ENCODE measurements at places on chromosomes 2 and 18.

GRCh38 chr18:58449464-58449863 lies 179.4 kb downstream of the ALPK2 start:
- no peak for DNase-seq

- DNase-seq, result no peak
Observed at GRCh38 chr2:95390881-95391321, 11.6 kb upstream of the FAHD2A start.

DNA sequence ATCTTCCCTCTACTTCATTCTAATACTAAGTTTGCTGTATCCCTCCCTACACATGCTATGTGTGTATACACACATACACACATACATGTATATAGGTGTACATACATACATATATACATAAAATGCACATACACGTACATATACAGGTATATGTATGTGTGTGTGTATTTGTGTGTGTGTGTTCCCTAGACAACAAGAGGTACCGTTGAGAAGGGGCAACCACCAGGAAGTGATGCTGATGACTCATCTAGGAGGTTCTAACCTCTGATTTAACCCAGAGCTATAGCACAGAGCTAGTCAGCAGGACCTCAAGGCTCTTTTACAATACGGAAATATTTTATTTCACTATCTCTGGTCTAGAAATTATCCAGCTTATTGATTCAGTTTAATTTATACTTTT lies 139.2 kb downstream of the LAMA3 start:
- DNase-seq, result peak; percentile 55

- DNase-seq, result peak; percentile 67
Observed at GRCh38 chr2:136025057-136025973, 39.9 kb upstream of the DARS1 start.

DNA sequence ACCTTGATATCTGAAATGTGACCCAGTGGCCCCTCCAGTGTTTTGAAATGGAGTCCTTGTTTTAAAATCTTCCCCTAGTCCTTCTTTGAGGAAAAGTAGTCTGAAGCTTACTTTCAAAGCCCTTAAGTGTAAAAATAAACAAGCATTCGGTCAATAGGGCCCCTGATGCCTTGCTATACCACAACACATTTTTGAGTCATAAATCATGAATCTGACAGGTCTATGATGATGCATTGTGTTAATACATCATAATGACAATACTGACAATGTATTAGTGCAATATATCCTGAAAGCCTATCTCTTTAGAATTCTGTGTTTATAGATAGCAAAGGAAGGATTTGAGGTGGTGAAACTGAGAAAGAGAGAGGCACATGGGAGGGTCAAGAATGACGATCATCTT lies 464.2 kb downstream of the MEIS1 start:
- no peak for DNase-seq

GRCh38 chr2:135265960-135266490 lies 213.9 kb downstream of the RAB3GAP1 start:
- no peak for DNase-seq

DNA sequence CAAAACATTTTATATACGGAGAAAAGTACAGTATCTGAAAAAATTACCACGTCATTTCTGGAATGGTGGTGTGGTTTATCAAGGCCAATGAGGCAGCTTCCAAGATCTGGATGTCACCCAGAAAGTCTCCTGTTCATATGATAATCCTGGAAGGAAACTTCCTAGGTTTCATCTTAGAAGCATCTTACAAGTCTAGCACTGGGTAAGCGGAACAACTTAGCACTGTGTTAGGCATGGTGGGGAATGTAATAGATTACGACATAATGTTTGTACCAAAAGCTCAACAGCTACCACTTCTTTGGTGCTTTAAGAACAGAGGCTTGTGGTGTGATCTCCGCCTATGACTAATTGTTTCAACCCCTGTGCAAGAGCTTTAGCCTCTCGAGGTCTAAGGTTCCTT lies 63.1 kb upstream of the LYPD1 start:
- no peak for DNase-seq

GRCh38 chr2:148971547-148971946 lies 67.0 kb upstream of the LYPD6B start:
- DNase-seq, result peak; percentile 59

DNA sequence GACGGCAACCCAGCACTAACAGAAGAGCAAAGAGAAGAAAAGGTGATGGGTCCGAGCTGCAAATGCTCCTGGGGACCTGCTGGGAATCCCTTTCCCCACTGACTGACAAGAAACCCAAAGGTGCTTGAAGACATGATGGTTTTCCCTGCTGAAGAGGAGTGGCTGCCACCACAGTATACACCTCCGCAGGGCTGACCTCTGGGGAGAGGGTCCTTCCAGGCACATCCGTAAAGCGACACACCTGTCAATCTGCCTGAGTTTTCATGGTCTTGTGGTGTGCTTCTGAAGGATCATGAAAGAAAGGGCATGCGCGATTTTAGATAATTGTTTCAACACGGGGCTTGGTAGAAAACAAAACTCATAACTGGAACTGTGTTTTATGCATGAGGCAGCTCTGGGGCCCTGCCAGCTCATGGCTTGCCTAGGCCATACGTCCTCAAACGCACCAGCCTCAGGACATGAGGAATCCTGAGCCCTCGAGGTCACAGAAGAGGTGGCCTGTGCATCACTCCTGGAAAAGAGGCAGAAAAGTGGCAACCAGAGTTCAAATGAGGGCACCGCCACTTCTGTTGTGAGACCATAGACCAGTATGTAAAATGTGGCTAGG lies 51.8 kb downstream of the SERTAD2 start:
- DNase-seq, result no peak

DNA sequence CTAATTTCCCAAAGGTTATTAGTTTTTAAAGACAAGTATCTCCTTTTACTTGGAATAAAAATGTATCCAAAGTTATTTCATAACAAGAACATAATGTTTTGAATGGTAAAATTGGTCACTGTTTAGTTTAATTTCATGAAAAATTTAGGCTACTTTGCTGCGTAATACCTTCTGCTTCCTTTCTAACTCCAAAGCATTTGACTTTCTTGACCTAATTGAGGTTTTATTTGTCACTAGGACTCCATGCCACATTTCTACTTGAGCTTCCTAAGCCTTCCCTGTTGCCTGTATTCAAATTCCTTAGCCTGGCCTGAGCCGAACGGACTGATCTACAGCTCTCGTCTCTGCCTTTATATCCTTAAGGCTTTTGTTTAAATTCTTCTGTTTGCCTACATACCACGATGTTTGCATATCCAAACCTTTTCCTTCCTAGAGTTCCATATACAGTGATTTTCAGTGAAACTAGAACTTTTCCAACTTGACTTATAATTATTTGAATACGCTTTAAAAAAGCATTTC lies 25.1 kb downstream of the ARMC9 start:
- DNase-seq, result no peak

DNA sequence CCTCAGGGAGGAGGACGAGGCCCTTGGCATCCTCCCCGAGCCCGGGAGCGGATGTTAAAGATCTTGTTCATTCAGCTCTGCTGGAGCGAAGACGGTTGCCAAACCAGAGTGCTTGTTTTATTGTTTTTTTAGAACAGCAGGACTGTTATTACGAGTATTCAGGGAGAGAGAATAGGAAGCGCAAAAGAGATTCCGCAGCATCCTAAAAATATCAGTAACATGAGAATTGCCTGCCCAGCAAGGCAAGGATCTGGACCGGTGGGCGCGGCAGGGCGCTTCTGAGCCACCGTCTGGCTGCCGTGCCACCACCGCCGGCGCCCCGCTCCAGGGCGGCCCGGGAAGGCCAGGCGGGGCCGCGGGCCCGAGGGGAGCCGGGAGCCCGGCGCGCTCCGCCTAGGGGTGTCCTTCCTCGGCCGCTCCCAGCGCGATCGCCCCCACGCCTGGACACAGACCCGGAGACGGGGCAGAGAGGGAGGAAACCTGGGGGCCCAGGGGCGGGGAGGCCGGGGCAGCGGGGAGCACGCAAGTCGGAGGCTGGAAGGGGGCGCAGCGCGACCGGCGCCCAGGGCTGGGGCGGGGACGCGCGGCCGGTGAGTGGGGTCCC lies 843 bp downstream of the CYS1 start:
- peak; percentile 66 for DNase-seq

DNA sequence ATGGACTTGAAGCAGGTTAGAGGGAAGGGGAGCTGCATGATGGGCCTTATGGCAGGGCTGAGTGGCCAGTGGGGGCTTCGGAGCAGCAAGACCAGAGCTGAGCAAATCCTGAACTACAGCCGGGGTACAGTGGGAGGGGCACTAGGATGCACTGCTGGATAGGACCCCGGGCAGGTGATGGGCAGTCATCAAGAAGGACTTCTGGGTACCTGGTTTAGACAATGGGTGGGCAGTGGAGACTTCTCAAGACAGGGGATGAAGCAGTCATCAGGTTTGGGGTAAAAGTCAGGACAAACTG lies 507.4 kb upstream of the MYT1L start:
- no peak for DNase-seq

DNA sequence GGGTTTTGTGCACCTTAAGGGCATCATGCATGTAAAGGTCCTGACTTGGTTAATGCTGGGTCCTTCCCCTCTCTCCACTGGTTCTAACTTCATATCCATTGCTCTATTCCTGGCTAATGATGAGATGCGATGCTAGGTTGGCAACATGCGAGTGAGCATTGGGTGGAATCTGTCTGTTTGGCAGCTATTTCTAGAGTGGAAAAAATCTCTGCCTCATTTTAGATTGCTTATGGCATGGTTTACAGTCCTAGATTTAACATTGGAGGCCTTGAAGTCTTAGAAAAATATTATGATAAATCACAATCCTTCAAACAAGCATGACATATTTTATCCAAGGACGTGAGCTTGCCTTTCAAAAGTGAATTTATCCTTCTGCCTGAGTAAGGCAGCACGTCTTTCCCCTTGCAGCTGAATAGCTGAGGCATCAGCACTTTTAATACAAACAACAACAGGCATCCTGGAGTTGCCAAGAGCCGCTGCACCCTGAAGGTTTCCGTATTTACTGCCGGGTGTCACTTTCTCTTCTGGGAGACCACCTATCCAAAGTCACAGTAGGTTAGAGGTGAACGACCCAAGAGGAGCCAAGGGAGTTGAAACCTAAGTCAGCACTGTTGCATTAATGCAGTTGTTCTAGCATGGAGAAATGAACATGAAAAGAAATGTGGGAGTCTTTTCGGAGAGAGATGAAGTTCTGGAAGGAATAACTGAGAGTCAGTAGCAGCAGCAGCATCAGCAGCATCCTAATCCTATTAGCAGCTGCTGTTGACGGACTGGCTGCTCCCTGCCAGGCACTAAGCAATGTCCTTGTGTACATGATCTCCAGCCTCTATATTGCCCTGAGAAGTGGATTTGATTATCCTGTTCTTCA lies 78.4 kb downstream of the MAPK4 start:
- no peak for DNase-seq

- DNase-seq, result no peak
Observed at GRCh38 chr2:131085646-131086045, 7.6 kb downstream of the FAM168B start.

- DNase-seq, result no peak
Observed at GRCh38 chr2:216354306-216354705, 18.0 kb downstream of the MARCHF4 start.

- peak; percentile 29 for DNase-seq
Observed at GRCh38 chr2:212537726-212538304, 787 bp downstream of the ERBB4 start.

- no peak for DNase-seq
Observed at GRCh38 chr2:176419591-176420071, 150.4 kb downstream of the MTX2 start.

GRCh38 chr18:35345460-35345921 lies 1.3 kb upstream of the ZNF24 start:
- DNase-seq, result peak; percentile 35

GRCh38 chr2:34147780-34148179 lies 548.7 kb upstream of the FAM98A start:
- DNase-seq, result no peak

DNA sequence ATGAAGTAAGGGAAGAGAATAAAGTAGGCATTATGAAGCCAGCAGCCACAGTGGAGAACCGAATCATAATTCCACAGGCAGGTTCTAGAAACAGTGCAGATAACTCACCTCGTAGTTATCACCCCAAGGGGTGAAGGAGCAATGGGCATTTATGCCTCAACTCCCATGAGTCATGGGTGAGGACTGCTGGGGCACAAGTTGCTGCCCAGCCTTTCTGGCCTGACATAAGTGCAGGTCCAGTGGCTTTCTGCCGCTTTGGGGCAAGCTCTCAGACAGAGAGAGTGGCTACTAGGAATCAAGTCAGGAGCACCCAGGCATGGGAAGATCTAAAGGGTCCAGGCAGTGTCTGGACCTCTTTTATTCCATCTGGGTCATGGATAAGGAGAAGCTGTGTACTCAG lies 149.8 kb downstream of the SUCLG1 start:
- no peak for DNase-seq

- no peak for DNase-seq
Observed at GRCh38 chr2:181850936-181851560, 40.5 kb upstream of the ITPRID2 start.

DNA sequence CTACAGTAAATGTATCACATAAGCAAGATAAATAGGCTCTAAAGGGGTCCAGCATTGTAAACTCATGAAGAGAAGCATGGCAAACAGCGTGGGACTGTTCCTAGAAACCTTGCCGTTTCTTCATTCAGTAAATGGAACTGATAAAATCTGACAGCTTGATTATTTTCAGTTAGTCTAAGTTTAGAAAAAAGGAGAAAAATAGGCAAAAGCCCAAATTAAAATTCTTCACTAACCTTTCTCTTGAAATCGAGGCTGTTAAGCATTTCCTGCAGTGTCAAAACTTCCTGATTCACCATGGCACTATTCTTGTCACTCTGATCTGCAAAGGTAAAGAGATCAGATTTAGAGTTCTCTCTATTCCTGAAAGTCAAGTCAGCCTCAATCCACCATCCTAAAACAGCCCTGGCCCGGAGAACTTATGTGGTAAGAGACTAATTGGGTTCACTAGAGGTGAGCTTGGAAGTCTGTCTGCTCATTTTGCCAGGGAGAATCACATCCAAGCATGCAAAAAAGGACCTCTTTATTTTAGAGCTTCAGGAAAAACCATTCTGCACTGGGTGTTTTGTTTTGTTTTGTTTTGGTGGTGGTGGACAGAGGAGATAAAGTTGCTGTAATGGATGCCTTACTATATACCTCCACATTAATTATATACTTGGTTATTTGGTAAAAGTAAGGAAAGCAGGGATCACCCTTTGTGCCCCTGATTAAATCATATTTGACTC lies 52.4 kb upstream of the STAT1 start:
- no peak for DNase-seq

- no peak for DNase-seq
Observed at GRCh38 chr18:34085140-34085739, 139.5 kb downstream of the NOL4 start.

- no peak for DNase-seq
Observed at GRCh38 chr2:66919286-66919685, 477.8 kb upstream of the ETAA1 start.

- DNase-seq, result no peak
Observed at GRCh38 chr2:95354469-95354901, 48.0 kb upstream of the FAHD2A start.

DNA sequence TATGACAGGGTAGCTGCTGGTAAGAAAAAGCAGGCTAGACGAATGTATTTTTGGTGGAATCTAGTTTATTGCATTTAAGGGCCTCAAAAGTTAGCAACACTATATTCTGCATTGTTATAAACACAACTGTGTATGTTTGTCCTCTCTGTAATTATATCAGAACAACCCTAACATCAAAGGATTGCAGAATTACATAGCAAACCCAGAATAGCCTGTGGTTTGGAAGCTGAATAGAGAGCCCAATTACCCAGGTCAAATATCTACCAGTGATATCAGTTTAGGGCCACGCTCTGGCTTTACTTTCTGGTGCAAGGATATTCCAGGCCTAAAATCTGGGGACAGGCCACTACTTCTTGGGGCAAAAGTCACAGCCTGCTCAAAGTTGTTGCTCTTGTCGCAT lies 25.1 kb upstream of the MRO start:
- no peak for DNase-seq
